ENCODE measurements at places on chromosomes 4 and X.

DNA sequence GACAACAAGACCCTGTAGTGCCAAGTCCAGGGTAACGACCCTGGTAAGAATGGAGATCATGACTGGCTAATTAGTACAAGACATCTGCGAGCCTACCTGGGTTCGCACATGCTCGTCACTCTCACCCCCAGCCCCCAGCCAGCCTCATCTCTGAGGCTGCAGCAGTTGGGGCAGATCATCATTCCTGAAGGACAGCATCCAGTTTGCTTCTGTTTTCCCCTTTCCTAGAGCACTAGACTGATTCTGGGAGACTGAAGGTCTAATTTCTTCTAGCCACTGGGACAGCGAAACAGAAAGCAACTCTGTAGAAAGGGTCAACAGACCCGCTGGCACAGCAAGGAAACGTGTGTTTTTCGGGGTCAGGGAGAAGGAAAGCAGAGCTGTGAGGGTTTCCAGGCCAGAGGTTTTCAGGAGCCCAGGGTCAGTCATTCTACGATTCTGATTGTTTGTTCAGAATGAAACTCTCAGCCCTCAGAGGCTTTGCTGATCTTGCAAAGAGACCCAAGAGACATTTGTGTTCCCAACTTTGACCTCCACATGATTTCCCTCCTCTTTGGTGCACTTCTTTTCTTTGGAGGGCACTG lies 343.1 kb upstream of the NOCT start:
- DNase-seq, result no peak

DNA sequence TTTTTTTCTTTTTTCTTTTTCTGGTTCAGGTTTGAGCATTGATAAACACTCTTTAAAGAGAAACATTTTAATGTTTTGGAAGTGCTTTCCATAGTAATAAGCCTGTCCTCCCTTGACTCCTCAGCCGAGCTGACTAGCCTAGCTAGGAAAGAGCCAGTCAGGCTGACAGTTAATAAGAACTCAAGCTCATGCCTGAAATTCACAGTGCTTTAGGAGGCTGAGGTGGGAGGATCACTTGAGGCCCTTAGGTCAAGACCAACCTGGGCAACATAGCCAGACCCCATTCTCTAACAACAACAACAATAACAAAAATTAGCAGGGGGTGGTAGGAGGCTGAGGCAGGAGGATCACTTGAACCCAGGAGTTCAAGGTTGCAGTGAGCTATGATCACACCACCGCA lies 53.4 kb upstream of the ZCCHC13 start:
- DNase-seq, result no peak

- no peak for DNase-seq
Observed at GRCh38 chr4:84597450-84597849, 14.5 kb downstream of the CDS1 start.

DNA sequence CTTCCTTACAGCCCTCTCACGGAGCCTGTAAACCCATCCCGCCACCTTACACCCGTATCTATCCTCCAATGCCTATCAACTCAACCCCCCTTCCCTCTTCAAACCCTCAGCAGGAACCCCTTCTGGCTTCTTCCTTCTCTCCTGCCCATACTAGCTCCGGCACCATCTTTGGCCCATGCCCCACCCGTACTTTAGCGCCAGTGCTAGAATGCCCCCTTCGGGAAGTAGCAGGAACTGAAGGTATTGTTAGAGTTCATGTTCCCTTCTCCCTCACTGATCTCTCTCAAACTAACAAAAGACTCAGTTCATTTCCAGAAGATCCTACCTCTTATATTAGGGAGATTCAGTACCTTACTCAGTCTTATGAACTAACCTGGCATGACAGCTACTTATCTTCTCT lies 2.7 kb upstream of the UGT2B15 start:
- DNase-seq, result no peak

DNA sequence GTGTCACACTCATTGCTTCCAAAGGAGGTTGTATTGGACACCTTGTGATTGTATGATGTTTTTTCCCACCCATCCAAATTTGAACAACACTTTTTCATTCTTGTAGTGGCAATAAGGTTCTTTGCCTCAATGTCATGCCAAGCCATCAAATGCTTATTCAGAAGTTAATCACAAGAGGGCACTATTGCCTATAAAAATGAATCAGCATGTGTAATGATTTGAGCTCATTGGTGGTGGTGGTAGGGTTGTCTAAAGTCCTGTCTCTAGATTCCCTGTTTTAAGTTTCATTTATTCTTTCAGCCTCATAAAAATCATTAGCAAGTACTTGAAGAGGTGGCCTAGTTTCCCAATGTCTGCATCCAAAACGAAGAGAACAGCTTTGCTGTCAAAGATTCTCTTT lies 37.0 kb downstream of the IRS4 start:
- no peak for DNase-seq

DNA sequence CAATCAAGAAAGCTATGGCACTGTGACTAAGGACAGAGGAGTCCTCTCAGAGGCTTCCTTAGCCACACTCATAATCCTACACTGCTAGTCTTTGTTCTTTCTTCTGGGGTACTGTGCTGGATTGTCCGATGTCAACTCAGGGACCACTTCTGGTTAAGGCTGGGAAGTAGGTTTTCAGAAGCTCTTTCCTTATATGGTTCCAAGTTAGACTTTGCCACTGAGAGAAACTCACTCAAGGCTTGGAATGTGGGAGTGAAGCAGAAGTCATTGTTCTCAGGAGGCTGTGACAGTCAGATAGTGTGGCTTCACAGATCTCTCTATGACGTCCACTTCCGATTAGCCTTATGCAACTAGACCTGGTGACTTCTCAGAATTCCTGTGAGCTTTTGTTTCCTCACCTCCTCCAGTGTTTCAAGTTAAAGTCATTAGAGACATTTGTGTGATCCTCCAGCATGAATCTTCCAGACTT lies 317.3 kb upstream of the F9 start:
- DNase-seq, result no peak

DNA sequence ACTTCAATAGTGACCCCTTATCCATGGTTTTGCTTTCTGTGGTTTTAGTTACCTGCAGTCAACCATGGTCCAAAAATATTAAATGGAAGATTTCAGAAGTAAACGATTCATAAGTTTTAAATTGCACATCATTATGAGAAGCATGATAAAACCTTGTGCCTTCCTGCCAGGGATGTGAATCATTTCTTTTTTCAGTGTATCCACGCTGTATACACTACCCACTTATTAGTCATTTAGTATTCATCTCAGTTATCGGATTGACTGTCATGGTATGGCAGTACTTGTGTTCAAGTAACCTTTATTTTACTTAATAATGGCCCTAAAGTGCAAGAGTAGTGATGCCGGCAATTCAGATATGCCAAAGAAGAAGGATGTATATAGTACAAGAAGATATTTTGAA lies 37.7 kb upstream of the TASL start:
- no peak for DNase-seq

DNA sequence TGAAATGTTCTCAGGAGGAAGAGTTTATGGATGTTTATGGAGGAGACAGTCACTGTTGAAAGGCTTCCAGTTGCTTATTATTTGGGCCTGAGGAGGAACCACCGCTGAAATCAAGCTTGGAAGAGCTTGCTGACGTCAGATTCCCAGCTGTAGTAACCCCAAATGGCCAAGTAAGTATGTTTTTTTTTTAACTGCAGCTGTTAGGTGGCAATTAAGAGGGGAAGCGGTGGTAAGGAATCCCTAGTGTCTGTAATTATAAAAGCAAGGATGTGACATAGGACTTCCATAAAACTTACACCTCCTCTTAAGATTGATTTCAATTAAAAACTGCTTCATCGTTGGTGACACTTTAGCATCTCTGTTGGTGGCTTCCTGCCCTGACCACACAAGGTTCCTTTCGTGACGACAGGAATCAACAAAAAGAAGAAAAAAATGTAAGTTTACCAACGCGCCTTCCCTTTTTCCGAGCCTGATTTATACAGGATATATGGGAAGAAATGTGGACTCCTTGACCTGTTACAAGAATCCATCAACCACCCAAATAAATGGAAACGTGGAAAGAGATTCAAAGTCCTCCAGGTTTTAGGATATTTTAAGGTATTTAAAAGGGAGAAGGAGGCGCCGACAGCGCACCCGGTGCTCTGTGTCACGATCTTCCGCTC lies 884 bp downstream of the RELL1 start:
- peak; percentile 31 for DNase-seq

GRCh38 chrX:47452112-47452511 lies 30.9 kb downstream of the ZNF41 start:
- DNase-seq, result no peak

DNA sequence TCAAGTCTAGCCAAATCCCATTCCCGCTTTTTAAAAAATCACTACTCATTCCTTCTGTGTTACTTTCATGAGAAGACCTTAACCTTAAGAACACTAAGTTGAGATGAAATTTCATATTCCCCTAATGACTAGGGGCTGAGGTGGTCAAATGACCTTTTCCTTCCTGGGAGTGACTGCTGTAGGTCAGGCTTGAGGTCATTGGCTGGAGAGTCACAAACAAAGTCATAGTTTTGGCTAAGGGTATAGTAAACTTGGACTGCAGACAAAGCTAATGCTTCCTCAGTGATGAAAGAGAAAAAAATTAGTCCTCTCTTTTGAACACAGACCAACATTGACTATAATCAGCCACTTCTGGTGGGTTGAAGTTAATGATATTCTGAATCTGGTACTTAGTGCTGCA lies 16.0 kb upstream of the FGF2 start:
- no peak for DNase-seq

DNA sequence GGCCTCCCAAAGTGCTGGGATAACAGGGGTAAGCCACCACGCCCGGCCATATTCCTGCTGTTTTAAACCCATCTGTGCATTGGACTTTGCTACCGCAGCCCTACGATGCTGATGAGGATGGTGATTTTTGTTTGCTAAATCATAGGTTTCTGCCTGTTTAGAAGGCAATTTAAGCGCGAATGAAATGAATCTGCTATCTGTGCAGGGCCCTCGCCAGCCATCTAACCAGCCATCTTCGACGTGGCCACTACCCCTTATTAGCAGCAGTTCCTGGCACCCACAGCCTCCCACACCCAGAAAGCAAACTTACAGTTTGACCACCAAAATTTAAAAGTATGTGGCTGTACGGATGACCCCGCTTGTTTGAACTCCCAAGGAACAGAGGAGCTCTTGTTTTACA lies 178.5 kb downstream of the SHOX start:
- no peak for DNase-seq

All from activated CD4-positive, alpha-beta T cell treated with anti-CD3 and anti-CD28 coated beads for 48 hours (primary cell).